ENCODE measurements at places on chromosomes 12 and 14. TPM values are rescaled to one million over a fixed set of nuclear protein-coding genes. Genes with fewer than 3 reads are reported as not detected.

Gene LRRK2
- 1.6 TPM for total RNA-seq

Gene KRT8
- 4,836 TPM for total RNA-seq

Gene DIO2
- 2.9 TPM for total RNA-seq

Gene CDKL1
- 8.3 TPM for total RNA-seq

Gene GOLGA5
- 29.8 TPM for total RNA-seq

Gene GPR84
- 0.15 TPM for total RNA-seq

Gene ERP27
- not detected for total RNA-seq

Gene SLC22A17
- total RNA-seq, result 6.1 TPM

Gene PRB2
- not detected for total RNA-seq

Gene SLC6A15
- total RNA-seq, result 3.8 TPM

Gene PTPRB
- 0.42 TPM for total RNA-seq

Gene TESPA1
- not detected for total RNA-seq

Gene PFKM
- 22.8 TPM for total RNA-seq
